ENCODE measurements at places on chromosomes 2 and 18.

- no peak for DNase-seq
These were observed 148.7 kb upstream of the SLC1A4 start for GRCh38 chr2:64840426-64840881.

- DNase-seq = no peak
These were observed 53.5 kb downstream of the RASGRP3 start for GRCh38 chr2:33529771-33530481.

- no peak for DNase-seq
These were observed 92.5 kb upstream of the MAP2 start for GRCh38 chr2:209331291-209331844.

GRCh38 chr2:28567061-28567471 lies 71.2 kb downstream of the PLB1 start:
- no peak for DNase-seq

DNA sequence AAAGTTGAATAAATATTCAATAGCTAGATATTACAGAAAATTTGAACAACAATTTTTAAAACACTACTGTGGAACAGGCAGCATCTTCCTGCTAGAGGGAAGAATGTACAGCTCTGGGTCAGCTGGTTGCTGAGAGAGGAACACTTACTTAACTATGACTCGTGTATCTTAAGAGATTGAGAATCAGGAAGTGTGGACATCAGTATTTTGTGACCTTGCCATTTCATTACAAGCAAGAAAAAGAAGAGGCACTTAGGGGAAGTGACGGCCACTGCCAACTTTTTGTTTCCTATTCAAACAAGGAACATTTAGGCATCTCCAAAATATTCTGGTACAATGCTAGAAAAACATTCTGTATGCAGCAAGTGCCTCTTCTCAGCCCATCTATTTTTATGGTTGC lies 45.9 kb downstream of the ITPRID2 start:
- DNase-seq = no peak

GRCh38 chr2:232980683-232981082 lies 32.4 kb downstream of the NGEF start:
- no peak for DNase-seq

DNA sequence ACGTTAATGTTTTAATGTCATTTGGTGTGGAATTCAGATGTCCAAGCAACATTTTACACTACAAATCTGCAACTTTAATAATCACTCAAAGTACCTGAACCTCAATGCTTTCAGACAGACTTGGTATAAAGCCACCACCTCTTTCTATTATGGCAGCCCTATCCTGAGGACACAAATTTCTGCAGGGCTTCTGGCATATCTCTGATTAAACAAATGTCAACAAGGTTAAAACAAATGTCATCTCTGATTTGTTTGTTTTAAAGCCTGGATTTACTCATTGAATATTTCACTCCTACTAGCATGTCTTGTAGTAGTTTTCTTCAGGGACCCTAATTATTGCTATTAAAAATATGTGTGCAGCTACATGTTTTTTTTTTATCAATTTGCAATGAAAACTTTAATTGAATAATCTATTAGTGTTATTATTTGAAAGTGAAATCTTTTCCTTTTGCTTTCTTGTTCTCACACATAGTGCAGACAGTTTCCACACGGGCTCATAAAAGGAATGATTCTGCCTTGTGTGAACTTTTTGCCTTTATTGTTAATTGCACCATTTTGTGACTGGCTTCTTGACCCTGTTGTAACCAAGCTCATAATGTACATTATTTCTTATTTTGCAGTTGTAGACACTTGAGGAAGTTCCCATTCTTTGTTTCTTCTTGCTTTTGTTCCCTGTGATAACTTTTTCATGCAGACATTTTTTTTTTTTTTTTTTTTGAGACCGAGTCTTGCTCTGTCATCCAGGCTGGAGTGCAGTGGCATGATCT lies 30.1 kb downstream of the IL37 start:
- no peak for DNase-seq

DNA sequence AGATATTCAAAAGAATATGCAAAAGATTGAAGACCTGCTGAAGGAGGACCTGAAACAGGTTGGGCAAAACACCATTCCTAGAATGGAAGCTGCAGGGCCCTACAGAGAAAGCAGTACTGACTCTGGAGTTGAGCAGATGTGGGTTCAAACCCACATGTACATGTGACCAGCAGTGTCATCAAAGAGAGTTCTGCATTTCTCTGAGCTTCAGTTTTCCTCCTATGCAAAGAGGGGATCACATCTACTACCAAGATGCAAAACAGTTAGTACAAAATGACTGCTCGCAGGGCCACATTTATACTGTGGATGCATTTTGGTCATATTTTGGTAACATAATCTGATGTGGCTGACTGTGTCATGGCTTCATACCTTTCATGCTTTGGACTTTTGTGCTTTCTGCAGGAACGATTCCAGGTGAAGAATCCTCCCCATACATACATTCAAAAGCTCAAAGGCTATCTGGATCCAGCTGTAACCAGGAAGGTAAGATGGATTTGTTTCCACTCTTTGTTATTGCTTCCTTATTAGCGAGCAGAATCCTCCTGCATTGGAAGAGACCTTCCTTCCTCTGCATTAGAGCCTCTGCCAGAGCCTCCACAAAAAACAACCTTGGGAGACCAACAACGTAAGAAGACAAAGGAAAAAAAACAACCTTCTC lies 174.8 kb downstream of the PRPF40A start:
- no peak for DNase-seq

DNA sequence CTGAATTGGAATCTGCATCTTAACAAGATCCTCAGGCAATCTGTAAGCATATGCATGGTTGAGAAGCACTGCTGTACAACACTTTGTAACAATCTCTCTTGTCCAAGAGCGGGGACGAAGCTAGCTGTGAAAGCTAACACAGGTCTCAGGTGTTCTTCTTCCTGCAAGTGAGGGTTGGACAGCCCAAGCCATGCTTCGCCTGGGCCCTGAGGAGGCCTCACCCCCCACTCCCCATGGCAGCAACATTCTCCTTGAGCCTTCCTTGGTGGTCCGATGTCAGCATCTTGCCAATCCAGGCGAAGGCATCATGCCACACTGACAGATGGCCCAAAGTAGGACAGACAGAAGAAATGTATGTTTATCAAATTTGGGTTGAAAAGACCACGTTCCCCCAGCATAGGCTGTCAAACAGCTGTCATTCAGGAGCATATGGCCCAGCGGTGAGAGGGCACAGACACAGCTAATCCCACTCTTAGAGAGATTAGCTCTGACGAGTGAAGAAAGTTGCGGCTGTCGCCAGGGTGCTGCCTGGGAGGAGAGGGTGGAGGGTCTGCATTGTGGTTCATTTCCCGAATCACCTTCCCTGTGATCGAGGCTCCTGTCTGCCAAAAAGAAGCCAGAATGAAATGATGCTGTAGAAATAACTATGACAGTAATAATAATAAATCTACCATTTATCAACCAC lies 344.7 kb downstream of the MYCN start:
- DNase-seq = no peak

DNA sequence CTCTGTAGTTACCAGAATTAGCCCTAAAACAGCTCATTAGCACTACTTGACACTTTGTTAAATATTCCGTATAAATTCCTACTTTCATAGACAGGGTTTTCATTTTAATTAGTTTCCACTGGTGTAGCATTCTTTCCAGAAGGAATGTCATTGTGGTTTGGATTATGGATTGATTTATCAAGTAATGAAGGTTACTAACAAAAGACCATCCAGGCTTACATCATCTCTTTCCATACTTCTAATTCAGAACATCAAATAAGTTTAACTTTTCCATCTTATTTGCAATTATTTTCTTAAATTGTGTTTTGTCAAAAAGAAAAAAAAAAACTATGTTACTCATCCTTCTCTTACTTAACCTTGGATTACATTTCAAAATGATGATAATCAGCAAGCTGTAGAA lies 231.8 kb upstream of the SPOPL start:
- DNase-seq = no peak

DNA sequence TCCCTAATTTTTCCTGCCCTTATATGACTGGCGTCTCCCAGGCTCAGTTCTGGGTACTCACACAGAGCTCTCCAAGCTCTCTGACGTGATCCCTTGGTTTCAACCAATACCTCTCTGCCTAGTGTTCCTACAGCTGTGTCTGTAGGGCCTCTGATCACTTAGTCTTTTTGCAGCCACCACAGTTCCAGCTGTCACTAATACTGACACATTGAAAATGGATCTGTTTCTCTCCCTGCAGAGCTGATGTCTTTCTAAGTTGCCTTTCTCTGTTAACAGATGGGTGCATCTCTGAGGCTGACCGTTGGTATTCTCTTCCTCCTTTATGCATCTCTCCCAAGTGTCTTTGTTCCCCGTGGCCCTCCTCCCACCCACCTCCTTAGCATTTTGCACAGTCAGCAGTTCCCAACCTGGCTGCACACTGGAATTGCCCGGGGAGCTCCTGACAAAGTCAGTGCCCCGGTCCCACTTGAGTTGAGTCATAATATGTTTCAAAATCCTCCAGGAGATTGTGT lies 62.5 kb downstream of the CERS6 start:
- no peak for DNase-seq

DNA sequence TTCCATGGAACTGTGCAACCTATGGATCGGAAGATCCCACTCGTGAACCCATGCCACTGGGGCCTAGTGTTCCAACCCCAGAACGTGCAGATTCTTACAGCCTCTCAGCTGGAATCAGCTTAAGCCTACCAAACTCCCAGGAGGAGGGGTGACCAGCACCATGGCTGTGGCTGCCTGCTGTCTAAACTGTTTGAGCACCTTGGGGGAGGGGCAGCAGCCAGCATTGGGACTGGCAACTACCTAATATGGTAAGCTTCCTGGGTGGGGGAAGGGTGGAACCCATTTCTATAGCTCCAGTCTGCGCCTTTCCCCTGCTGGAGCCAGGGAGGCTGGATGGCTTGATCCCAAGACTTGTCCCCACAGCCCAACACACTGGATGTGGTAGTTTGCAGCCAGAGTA lies 10.7 kb upstream of the POLE4 start:
- no peak for DNase-seq

GRCh38 chr2:175864137-175864850 lies 137.8 kb downstream of the LNPK start:
- DNase-seq = no peak

GRCh38 chr2:186573531-186573930 lies 16.3 kb upstream of the ITGAV start:
- DNase-seq = no peak

- no peak for DNase-seq
These were observed 839.9 kb downstream of the BCL11A start for GRCh38 chr2:59713577-59713976.

DNA sequence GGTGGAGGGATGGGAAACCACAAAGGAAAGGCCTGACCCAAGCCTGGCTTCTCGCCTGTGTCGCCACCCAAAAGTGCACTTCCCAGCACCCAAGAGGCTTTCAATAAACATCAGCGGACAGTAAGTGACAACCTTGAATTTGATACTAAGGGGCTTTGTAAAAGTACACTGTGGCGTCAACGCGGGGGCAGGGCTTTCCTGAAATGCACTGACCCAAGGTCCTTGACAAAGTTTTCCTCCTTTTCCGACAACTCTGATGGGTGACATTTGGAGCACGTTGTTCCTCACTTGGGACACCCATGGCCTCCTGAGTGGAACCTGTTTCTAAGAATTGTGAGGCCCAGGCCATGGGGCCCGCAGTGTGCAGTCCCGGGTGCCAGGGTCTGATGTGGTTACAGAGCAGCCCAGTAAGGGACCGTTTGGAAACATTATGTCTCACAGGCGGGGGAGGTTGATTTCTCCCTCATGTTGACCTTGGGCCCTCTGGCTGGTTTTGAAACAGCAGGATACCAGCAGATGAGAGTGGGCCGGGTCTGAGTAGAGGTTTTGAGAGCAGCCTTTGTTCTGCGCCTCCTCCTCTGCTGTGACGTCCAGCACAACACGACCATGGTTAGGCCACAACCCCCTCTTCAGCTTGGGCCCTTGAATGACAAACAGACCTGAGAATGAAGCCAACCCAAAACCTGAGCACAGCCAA lies 2.8 kb upstream of the ZBTB14 start:
- no peak for DNase-seq

DNA sequence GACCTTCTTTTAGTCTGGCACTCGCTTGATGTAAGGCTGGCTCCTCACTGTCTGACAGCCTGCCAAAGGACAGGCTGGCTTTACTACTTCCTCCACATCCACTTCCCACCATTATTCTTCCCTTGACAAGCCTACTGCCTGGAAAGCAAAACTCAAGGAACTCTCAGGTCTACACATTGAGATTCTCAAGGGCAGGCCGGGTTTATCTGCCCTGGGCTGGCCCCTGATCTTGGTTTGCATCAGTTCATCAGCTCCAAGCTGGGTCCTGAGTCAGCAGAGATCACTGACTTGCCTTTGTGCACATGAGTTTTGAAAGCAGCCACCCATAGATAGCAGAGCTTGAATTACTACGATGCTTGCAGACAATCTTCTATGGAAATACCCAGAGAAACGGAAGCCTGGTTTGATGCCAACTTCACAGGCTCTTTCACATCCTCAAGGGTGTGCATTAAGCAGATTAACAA lies 53.9 kb downstream of the KCTD18 start:
- DNase-seq = no peak

GRCh38 chr2:27471961-27472360 lies 17.6 kb downstream of the IFT172 start:
- DNase-seq = no peak

DNA sequence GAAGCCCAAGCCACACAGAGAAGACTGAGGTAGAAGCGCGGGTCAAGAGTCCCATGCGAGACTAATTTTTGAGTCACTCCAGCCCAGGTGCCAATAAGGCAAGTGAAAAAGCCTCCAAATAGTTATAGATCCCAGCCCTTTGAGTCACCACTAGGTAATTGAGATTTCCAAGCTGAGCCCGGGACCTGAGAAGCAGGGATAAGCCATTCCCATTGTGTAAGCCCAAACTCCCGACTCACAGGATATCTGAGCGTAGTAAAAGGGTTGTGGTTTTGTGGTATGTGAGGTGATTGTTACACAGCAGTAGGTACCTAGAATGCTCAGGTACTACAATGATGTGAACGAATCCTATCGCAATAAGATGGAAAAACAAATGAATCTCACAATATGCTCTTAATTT lies 560.7 kb downstream of the DSC3 start:
- DNase-seq = no peak

DNA sequence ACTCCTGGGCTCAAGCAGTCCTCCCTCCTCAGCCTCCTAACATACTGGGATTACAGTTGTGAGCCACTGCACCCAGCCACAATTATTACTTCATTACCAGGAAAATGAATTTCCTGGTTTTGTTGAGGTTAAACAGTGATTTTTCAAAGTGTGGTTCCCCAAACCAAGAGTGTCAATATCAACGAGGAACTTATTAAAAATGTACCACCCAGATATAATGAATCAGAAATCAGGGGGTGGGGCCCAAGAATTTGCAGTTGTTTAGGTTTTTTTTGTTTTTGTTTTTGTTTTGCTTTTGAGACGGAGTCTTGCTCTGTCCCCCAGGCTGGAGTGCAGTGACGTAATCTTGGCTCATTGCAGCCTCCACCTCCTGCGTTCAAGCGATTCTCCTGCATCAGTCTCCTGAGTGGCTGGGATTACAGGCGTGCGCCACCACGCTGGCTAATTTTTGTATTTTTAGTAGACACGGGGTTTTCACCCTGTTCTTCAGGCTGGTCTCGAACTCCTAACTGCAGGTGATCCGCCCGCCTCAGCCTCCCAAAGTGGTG lies 94.1 kb downstream of the WDSUB1 start:
- no peak for DNase-seq

All from activated T-cell treated with anti-CD3 and anti-CD28 coated beads for 1 hour (primary cell).